Right cardiac atrium (tissue), 5 donors: ENCODE measurements at places on chromosomes 7 and 10. TPM values are rescaled to one million over a fixed set of nuclear protein-coding genes. Genes with fewer than 3 reads are reported as not detected.

DNA sequence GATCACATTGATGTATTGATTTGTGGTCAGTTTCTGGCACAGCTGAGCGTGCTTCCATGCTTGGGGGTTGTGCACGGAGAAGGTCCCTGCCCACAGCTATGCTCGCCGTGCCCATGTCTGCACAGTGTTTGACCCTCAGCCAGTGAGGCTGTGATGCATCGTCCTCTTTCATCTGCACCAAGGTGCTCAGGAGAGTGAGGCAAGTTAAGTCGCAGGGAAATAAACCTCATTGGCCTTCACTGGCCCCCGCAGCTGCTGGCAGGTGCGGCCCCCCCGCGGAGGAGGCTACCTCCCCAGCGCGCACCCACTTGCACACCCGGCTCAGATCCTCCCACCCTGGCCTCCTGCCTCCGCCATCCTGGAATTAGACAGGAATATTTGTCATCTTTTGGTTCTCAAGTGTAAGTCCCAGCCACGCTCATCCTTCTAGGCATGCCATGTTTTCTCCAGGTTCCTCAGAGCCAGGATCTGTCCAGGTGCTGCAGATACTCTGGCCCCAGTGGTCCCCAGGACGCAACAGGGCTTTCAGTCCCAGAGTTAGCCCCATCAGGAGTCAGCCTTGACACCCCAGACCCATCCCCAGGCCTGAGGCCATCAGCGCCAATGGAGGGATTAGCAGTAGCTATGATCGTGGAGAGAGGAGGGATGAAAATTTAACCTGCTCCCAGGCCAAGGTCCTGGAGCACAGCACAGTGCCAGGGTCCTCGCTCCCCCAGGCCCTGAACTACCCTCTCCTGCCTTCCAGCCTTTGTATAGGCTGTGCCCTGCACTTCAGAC is 93.7 kb downstream of the OAT start:
- DNase-seq: no peak

GRCh38 chr10:20109613-20110012 is 293.4 kb downstream of the PLXDC2 start:
- DNase-seq: no peak

- no peak for DNase-seq
Measured at GRCh38 chr10:43778571-43778970, 129.9 kb upstream of the ZNF32 start.

GRCh38 chr10:98300526-98301229 is 32.7 kb upstream of the LOXL4 start:
- no peak for DNase-seq

The SLC39A12 gene
- polyA plus RNA-seq: 0.05 TPM

DNA sequence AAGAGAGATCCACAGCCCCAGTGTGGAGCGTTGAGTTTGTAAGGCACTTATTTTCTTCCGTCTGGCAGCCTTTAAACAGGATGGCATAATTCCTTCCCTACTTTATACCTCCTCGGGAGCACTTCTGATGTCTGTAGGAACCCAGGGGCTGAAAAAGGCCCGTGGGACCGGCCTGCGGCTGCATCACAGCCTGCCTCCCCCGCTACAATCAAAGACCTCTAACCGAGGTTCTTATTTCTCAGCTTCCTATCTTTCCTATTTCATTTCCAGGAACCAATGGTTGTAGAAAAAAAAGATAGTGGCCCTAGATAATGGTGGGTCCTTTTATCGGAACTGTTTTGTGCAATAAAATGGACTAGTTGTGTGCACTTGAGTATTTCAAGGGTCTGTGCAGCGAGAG is 4.1 kb upstream of the CTBP2 start:
- no peak for DNase-seq

- DNase-seq: peak; percentile 68
Measured at GRCh38 chr10:84179059-84179710, 5.6 kb downstream of the GPR15LG start.

DNA sequence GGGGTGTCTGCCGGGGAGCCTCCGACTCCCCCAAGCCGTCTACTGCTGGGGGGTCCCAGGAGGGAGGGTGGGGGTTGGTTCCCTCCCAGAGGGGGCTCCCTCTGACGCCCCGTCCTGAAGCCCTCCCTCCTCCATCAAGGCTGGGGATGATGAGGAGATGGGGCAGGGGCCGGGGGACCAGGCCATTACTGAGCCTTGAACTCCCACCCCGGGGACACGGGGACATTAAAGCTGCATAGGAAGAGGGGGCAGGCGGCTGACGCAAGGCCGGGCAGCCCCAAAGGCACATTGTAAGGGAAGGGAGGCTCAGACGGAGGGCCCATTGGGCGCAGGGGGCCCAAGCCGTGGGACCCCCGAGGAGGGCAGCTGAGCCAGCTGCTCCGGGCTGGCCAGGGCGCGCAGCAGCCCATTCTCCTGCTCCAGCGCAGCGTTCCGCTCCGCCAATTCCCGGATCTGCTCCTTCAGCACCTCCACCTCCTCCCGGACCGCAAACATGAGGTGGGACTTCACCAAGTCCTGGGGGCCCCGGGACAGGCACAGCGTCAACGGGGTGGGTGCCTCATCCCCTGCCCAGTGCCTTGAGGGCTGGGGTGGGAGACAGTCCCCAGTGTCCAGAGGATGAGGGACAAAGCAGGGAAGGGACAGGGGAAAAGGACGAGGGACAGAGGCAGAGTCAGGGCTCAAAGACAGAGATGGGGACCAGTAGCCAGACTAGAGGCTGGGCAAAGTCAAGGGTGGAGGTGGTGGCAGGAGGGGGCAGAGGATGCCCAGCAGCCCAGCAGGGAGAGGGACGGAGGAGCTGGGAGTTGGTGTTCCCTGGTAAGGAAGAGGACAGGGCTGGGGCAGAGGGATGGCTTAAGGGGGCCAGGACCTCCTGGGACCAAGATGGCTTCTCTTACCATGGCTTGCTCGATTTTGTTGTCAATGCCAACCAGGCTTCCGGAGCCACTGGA is 2.9 kb upstream of the SPACDR start:
- no peak for DNase-seq

GRCh38 chr10:88165849-88166271 is 302.4 kb downstream of the PTEN start:
- no peak for DNase-seq

The BCL7B gene
- polyA plus RNA-seq: 83.9 TPM
